ENCODE measurements at places on chromosomes 6 and 20. TPM values are rescaled to one million over a fixed set of nuclear protein-coding genes. Genes with fewer than 3 reads are reported as not detected.

Gene GSTA1
- not detected for total RNA-seq

Gene FILIP1
- 2.7 TPM for total RNA-seq

Gene SLA2
- total RNA-seq: not detected

Gene PRELID3B
- total RNA-seq: 39.9 TPM

Gene TMEM244
- not detected for total RNA-seq

Gene NHLRC1
- 1.9 TPM for total RNA-seq

Gene TMEM200A
- 2.8 TPM for total RNA-seq

Gene DLK2
- total RNA-seq: 1.8 TPM

Gene FAXC
- not detected for total RNA-seq

Gene SLC16A10
- not detected for total RNA-seq

Gene SLC17A4
- not detected for total RNA-seq

Gene SPATS1
- total RNA-seq: not detected

Gene GTF2H4
- total RNA-seq: 7.6 TPM

Gene SLC22A2
- total RNA-seq: not detected

Gene TGM3
- not detected for total RNA-seq

Gene HDAC2
- 61.6 TPM for total RNA-seq

Gene KCNK16
- total RNA-seq: not detected

Gene TFAP2D
- not detected for total RNA-seq

Gene OR2H1
- total RNA-seq: not detected

Gene GTSF1L
- not detected for total RNA-seq

Gene PPP1R16B
- 0.49 TPM for total RNA-seq

Gene MYBL2
- 9.4 TPM for total RNA-seq

Gene POU5F1
- total RNA-seq: not detected

Gene TFAP2B
- total RNA-seq: not detected

Gene WFDC2
- total RNA-seq: not detected

Gene BTN1A1
- total RNA-seq: not detected

Gene AVP
- not detected for total RNA-seq

Gene SYNDIG1
- total RNA-seq: not detected

Gene HUS1B
- not detected for total RNA-seq

Gene CUTA
- 134 TPM for total RNA-seq

Gene LINC00237
- total RNA-seq: not detected
